HCT116 (cell line): ENCODE measurements at places on chromosomes 1 and 21.

DNA sequence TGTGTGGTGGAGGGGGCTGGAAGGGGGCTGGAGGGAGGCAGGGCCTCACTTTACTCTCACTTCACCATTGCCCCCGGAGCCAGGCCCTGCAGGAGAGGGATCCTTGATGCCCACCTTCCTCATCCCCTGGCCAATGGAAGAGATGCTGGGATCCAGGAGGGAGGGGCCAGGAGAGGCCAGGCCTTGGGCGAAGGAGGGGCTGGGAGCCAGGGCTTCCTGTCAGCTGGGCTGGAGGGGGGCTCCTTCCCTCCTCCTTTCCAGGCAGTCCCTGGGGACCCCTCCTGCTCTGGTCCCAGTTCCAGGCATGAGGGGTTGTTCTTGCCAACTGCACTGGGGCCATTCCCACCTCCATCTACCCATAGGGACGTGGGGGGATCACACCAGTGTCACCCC lies 5.7 kb downstream of the AHDC1 start:
- no peak for DNase-seq

DNA sequence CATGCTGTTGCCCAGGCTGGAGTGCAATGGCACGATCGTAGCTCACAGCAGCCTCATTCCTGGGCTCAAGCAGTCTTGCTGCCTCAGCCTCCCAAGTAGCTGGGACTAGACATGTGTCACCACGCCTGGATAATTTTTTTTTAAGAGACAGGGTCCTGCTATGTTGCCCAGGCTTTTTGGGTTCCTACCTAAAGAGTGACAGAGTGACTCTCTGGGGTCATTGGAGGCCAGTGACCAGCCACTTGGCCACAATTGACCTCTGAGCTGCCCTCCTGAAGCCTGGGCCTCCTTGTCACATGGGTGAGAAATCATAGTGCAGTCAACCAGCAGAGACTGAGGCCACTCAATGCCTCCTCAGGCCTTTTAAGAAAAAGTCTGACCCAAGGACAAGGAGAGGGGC lies 5.7 kb downstream of the DIO1 start:
- no peak for DNase-seq

- no peak for DNase-seq
Observed at GRCh38 chr1:70504176-70504820, 93.2 kb downstream of the CTH start.

GRCh38 chr1:54335755-54336108 lies 70.5 kb downstream of the SSBP3 start:
- no peak for DNase-seq
